GM23338 (cell line): ENCODE measurements at places on chromosomes 6 and 20.

DNA sequence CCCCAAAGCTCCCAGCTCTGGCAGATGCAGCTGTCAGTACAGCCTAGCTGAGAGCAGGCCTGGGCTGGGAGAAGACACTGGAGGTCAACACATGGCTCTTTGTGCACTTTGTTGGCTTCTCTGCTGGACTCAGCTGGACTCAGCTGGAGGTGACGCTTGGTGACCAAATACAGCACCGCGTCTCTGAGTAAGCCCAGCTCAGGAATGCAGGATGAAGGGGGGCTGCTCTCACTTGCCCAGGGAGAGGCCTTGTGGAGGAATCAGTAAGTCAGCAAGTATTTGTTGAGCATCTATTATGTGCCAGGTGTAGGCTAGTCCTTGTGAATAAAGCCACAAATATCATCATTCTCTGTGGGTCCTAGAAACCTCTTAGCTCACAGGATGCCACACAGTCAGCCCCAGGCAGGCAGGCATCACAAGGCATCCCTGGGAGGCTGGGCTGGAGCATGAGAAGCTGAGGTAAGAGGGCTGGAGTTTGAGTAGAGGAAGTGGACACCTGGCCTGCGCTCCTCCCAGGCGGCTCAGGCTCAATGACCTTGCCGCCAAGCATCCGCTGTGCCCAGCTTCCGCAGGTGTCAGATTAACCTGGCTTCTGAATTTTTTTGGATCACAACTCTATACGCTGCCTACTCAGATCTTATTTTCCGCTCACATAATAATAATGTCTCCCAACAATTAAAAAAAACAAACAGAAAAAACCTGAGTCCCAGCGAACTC lies 95.4 kb downstream of the TMEM170B start:
- no peak for DNase-seq

DNA sequence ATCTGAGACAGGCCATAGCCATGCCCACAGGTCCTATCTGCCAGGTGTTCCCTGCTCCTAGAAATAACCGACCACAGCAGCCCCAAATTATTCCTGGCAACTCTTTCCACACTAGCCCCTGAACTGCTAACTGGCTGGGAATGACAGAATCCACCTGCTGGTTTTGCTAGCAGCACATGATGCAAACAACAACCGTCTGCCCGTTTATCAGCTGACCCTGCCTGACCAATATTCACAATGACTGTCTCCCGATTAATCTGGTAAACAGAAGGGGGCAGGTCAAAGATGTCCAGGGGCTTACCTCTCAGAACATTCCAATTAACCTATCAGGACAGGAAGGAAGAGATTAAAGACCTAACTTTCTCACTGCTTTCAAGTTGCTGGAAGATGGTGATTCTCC lies 101.5 kb downstream of the NRSN1 start:
- peak; percentile 17 for DNase-seq

DNA sequence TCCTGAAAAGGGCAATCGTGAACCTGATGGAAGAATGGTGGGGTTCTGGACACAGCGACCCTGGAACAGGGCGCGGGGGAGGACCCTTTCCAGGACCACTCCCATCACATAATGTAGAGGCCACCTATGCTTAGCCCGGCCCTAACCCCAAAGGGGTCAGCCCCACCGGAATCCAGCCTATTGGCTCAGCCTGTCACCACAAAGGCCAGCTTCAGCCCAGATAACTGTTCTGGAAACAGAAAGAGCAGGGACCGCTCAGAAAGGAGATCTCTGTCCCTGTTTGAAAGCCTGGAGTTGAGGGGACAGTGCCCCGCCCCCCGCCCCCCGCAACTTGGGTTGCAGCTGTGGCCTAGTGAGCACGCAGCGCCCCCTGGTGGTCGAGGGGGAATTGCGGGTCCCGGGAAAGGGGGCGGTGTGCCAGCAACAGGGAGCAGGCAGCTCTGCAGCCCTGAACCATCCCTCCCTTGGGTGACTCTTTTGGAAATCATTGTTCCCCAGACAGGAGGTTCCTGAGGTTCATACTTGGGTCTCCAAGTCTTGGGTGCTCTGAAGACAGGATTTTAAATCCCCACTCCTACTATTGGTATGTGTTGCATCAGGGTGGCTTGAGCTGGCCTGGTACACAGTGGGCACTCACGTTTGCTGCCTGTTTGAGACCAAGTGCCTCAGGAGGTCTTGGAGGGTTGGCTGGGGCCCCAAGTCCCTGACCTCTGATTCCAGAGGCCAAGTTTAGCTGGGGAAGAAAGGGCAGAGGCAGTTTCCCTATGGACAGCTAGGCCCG lies 1.5 kb downstream of the SIGLEC1 start:
- DNase-seq: peak; percentile 82

DNA sequence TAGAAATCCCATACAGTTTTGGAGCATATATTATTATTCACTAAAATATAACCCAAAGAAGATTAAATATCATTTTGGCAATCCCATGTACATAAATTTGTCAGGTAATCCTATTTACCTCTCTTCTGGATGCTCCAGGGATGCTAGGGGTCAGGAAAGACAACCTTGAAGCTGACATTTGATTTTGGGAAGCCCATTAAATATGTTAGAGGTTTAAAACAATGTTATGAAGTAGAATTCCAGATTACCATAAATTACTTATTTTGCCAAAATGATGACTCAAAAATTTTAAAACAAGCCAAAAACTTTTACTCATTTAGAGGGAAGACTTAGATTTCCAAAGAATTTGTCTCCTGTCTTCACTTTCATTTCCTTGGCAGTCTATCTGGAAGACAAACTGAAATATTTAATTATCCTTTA lies 9.2 kb upstream of the IL22RA2 start:
- DNase-seq: peak; percentile 4

DNA sequence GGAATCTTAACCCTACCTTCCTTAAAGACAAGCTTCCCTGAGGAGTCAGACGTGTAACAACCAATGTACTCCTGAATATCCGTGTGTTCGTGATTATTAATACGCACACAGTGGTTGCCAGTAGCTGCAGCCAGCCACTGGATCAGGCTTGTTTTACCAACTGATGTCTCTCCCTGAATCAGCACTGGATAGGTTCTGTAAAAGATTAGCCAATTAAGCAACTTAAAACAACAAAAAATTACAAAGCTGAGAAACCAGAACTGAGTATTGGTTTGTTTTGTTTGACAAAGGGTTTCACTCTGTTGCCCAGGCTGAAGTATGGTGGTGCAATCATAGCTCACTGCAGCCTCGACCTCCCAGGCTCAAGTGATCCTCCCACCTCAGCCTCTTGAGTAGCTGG lies 69.3 kb downstream of the MDN1 start:
- DNase-seq: no peak

GRCh38 chr20:46784436-46785127 lies 75.1 kb downstream of the SLC2A10 start:
- no peak for DNase-seq

- no peak for DNase-seq
These were observed 1.1 kb upstream of the FGD2 start for GRCh38 chr6:37004044-37004980.

DNA sequence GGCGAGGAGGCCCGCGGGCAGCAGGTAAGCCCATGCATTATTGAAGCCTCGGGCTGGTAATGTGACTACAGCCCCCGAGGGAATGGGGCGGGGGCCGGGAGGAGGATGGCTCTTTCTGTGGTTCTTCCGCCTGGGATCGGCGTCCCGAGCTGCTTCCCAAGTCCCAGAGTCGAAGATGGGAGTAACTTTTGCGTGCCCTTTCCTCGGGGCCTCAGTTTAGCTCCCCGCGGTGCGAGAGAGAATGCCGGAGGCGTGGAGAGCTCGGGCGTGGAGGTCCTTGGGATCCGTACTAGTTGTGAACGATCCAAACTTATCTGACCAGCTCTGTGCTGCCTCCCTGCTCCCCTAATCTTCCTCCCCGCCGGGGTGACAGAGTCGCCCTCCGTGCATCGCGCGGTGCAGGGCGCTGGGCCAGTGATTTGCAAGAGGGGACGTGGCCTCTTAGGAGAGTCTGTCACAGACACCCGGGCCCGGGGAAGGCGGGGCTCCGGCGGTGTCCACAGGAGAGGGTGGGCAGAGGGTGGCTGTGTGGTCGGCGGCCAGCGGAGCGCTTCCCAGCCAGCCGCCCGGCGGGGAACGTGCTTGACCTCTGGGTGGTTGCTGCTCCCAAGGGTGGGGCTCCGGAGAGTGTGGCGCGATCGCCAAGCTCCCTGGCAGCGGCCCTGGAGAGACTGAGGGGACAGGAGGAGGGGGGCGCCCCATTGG lies 815 bp downstream of the UTRN start:
- DNase-seq: peak; percentile 65

GRCh38 chr6:105272786-105273185 lies 93.0 kb upstream of the POPDC3 start:
- peak; percentile 36 for DNase-seq

GRCh38 chr6:21163110-21163837 lies 430.3 kb upstream of the SOX4 start:
- no peak for DNase-seq

DNA sequence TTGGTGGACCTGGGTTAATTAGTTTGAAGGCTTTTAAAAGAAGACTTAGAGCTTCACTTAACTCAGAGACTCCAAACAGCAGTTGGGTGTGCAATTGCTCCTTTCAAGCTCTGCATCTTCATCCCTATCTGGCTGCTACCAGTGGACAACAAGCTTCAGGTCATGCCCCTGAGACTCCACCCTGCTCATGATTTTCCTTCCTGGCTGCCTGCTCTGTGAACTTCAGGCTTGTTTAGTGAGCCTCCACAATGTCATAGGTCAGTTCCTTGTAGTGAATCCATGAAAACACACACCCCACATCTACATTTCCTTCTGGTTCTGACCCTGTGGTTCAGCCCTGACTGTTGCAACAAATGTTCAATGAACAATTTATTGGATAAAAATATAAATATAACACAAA lies 61.1 kb upstream of the MARCKS start:
- DNase-seq: no peak

GRCh38 chr6:82298012-82298411 lies 50.5 kb upstream of the IBTK start:
- no peak for DNase-seq

DNA sequence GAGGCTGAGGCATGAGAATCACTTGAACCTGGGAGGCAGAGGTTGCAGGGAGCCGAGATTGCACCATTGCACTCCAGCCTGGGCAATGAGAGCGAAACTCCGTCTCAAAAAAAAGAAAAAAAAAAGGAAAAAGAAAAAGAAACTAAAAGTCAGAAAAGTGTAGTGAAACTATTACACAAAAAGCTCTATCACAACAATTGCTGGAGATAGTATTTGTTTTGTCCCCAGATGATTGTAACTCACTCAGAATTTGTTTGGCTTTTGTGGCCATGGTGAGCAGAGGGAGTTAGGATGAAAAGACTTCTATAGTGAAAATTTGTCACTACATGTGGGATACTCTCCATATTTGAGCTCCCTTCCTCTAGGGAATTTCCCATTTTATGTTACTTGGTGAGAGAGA lies 5.2 kb upstream of the GOPC start:
- no peak for DNase-seq

DNA sequence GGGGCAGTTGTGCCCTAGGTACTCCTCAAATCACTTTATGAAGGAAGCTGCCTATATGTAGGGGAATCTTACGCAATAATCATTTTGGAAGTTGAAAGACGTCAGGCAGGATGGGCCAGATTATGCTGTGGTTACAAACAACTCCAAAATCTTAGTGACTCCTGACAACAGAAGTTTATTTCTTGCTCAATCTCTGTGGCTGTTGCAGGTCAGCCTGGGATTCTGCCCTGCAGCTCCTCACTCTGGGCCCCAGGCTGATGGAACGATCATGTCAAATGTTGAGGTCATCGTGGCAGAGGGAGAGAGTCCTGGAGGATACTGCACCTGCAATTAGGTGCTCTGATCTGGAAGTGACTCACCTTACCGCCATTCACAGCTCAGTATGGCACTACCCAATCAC lies 88.4 kb downstream of the ZDHHC14 start:
- no peak for DNase-seq

- no peak for DNase-seq
These were observed 23.8 kb downstream of the FOXC1 start for GRCh38 chr6:1633366-1634021.

GRCh38 chr6:132231121-132231884 lies 170.0 kb downstream of the MOXD1 start:
- DNase-seq: peak; percentile 6

- DNase-seq: peak; percentile 35
These were observed 5.4 kb upstream of the MICA start for GRCh38 chr6:31397901-31398525.

GRCh38 chr6:44721954-44722578 lies 334.6 kb downstream of the CDC5L start:
- no peak for DNase-seq

DNA sequence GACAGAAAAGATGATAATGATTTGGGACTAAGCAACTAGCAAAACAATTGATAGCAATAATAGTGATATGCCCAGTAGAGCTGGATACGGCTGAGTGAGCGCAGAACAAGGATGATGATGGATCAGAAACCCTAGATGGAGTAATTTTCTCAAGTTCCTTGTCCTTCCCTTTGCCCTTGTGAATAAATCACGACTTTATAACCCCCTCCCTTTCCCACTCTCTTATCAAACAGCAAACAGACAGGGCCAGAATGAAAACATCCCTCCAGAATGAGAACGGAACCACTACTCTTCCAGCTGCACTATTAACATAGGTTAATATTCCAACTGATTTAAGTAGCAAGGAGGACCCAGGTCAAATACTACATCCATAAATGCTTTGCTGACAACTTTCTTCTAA lies 1.3 kb upstream of the MTFR2 start:
- no peak for DNase-seq

GRCh38 chr6:34810936-34811632 lies 19.2 kb downstream of the BLTP3A start:
- no peak for DNase-seq

- no peak for DNase-seq
These were observed 44.6 kb downstream of the MAK start for GRCh38 chr6:10793695-10794094.

DNA sequence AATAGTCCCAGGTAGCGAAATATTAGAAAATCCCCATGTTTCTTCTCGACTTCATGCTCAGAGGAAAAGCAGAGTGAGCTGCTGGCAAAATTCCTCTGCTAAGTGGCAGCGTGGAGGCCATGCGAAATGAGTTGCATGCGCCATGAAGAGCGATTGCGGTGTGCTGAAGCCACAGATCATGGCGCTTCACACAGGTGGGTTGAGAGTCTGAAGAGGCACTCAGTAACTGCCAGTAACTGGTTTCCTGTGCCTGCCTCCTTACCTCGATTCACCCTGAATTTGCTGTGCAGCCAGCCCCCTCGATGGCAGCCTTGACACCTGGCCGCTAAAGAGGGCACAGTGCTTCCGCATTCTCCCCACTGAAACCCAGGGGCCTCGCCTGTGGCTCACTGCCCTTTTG lies 301.5 kb downstream of the NRN1 start:
- DNase-seq: no peak

- DNase-seq: no peak
These were observed 28.8 kb upstream of the GGTLC1 start for GRCh38 chr20:24017458-24017755.

DNA sequence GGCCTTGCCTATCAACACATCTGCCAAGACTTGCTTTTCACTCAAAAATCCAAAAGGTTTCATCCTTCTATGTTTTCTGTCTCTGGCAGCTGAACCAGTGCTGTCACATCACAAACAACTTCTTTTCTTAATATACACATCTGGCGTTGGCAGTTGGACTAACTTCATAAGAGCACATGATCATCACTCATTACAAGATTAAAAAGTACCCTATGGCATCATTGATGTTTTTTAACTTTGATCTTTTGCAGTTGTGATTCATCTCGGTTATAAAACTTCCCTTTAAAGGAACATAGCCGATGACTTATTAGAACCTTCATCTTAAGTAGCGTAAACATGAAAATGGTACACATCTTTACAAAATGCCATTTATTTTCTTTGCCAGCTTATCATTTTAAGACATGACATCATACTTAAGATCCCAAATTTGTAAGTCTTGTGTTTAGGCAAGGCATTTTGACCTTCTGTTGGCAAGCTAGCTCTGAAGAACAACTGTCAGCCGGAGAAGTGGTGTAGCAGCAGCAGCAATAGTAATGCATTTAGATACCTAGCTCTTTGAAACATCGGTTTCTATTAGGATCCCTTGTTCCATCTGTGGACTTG lies 64.2 kb upstream of the SUPT3H start:
- no peak for DNase-seq
